ENCODE measurements at places on chromosomes 3 and 15.
A peak's percentile ranks its signal among the peaks of the same experiment; 100 is the strongest.

GRCh38 chr3:2910997-2911396 is 199.2 kb downstream of the IL5RA start:
- no peak for DNase-seq

DNA sequence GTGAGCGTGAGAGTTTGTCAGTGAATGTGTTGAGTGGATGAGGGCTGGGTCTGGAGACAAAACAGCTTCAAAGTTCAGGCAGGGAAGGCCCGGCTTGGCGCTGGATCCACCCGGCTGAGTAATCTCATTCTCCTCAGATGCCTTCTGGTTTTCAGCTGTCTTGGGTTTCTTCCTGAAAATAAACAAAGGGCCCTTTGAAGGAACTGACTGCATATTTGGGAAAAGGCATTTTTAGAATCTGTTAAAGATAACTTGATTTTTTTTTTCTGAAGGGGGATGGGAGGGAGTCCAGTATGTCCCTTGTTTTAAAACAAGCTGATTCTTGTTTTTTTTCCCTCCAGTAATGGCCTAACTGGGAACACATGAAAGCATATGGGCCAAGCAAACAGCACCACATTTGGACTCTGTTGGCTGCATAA is 86.4 kb downstream of the TIGIT start:
- DNase-seq = peak; percentile 91

DNA sequence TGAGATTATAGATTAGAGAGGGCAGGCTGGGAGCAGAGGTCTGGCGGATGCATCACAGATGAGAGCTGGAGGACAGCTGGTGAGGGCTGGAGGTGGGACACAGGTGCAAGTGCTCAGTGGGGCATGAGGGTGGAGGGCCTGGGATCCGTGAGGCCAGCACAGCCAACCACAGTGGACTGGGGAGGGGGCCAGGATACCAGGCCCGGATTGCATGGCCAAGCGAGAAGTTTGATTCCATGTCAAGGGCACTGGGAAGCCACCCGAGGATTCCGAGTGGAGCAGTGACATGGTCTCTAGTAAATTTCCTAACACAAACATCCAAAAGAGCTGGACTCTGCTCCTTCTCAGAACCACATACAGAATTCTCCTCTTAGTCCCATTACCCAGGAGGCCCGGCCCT is 44.0 kb upstream of the SLC41A3 start:
- DNase-seq = no peak

DNA sequence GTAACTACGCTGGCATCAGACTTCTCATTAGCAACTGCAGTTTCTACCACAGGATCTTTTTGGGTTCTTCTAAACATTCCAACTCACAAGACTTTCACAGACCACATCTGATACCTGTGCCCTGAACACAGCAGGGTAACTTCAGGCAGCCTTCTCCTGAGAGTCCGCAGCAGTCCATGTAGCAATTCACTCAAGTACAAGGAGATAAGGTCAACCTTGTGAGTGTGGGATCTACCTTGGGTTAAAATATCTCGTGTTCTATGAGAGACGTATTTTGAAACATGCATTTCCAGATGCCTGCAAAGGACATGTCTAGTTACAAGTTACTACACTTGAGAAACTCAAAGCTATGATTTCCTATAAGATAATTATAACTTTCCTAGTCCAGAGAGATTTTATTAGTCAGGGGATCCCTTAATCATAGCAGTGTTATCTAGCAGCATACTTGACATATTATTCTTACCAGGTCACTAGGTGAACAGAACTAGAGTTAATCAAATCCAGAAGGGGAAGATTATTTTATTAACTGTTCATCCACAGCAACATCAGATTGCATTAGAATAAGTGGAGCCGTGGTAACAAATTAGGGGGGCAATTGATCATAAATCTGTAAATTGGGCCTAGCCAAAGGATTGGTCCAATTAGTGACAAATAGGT is 66.4 kb downstream of the ASTE1 start:
- DNase-seq = no peak

DNA sequence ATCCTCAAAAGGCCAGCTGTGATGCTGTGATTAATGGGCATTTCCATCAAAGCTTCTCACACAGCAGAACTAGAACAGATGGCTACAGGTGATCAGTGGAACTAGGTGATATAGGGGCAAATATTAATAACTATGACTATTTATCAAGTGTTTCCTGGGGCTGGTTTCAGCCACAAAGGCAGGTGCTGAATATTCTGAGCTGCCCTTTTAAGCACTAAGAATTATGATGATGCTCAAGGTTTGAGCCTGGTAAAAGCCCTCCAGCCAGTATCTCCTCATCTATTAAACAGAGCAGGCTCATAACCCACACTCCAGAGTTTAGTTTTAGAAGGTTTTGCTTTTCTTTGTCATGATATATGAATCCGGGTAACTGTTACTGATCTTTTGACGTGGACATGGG is 129.5 kb upstream of the ACP3 start:
- no peak for DNase-seq

All from fibroblast of lung (primary cell).